Renal cortical epithelial cell (primary cell): ENCODE measurements at places on chromosomes 2 and 18.

DNA sequence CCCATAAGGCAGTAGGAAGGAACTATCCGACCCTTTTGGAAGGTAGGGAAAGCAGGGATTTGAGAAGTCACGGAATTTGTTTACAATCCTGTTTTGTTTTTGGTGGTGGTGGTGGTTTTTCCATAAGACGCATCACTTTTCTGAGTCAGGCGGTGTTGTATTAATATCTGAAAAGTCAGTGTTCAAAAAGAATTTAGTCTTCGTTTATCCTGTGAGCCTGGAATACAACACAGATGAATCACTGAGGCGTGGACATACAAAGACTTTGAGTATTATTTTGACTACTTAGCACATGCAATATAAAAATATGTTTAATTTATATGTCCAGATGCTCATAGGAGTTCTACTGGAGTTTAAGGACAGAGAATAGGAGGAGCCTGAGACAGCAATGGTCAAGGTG is 785 bp downstream of the ZNF892 start:
- no peak for DNase-seq

GRCh38 chr2:190578158-190579057 is 43.9 kb upstream of the NEMP2 start:
- DNase-seq, result peak; percentile 29

DNA sequence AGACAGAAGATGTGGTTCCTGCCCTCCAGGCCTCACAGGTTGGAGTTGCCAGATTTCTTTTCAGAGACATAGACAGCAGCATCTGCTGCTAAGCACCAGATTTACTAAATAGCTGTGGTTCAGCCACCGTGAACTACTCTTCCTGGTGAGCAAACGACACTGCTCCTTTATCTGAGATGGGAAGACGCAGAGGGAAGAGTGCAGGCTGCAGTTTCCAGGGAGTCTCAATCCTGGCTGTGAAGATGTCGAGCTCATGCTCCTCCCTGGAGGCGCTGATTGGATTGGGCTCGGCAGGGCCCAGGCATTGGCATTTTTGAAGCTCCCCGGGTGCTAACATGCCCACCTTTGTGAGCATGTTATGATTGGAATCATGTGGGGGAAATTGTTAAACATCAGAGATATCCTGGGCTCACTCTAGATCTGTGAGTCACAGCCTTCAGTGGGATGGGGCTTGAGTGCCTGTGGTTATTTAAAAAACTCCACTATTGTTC is 314.8 kb downstream of the TSN start:
- DNase-seq, result peak; percentile 38

DNA sequence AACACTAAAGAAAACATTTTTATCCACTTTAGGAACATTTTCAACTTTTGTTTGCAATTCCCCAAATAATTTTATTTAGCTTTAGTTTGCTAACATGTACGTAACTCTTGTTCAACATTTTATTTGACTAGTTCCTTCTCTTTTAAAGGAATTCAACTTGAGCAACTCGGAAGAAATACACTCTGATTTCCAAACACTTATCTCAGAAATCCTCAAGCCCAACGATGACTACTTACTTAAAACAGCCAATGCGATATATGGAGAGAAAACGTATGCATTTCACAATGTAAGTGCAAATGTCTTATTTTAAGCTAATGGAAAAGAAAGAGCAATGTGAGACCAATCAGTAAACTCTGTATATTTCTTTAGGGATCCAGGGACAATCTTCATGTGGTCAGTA is 10.1 kb downstream of the SERPINB10 start:
- DNase-seq, result no peak

DNA sequence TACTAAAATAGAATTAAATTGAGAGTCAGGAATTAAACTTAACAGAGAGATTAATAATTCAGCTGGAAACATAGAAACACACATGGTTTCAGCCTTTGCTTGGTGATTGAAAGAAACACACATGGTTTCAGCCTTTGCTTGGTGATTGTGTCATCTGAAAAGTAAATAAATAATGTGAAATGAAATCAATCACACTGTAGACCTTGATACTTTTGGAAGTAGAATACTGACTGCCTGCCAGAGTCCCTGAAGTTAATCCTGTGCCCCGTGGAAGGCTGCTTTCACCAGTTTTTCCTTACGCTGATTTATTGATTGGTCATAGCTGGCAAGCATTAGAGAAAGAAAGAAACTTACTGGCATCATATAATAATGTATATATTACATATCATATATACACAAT is 1252.7 kb upstream of the FAM98A start:
- no peak for DNase-seq

- DNase-seq, result peak; percentile 40
These were observed 305.0 kb upstream of the ERBB4 start for GRCh38 chr2:212843409-212844199.

DNA sequence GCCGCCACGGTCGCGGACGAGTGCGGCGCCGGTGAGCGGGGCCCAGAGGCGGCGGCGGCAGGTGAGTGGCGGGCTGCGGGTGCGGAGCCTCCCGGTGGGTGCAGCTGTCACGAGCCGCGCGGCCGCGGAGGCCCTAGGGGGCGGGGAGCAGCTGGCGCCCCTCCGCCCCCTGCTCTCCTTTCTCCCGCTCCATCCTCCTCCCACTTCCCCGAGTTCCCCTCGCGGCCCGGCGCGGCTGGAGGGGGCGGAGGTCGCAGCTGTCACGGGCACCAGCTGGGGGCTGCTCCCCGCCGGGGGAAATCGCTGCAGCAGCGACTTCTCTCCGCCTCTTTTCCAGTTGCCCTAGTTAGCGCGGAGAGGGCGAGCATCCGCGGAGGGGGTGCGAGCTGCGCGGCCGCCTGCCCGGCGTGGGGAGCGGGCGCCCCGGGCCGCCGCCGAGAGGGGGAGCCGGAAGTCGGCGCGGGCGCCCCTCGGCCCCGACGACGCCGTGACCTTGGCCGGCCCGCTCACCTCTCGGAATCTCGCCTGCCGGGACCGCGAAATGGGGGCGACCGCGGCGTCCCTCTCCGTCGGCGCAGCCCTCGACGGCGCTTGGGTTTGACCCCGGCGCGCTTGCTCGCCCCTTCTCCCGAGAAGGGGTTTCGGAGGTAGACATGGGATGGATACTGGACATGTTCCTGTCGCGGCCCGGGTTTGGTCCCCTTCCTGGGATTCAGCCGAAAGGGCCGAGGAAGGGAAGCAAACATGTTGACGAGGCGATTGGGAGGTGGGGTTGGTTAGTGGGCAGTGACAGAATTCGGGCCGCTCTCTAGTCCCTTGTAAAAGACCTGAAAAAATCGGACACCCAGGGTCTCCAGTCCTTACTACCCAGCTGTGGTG is 727 bp downstream of the NCOA1 start:
- no peak for DNase-seq

DNA sequence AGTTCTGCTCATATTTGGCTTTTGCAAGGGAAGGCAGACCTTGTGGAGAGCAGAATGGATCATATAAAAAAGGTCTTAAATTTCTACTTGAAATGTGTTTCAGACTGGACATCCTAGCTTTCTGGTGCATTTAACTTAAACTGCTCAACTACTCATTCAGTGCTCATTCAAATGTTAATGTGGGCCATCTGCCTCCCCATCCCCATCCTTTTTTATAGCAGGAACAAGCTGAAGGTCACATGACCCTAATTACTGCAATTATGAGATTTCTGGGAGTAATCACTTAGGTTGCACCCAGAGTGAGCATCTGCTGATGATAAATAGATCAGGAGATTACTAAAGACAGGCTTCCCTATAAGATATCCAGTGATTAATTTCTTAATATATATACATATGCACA is 96.1 kb downstream of the MAP2 start:
- no peak for DNase-seq

DNA sequence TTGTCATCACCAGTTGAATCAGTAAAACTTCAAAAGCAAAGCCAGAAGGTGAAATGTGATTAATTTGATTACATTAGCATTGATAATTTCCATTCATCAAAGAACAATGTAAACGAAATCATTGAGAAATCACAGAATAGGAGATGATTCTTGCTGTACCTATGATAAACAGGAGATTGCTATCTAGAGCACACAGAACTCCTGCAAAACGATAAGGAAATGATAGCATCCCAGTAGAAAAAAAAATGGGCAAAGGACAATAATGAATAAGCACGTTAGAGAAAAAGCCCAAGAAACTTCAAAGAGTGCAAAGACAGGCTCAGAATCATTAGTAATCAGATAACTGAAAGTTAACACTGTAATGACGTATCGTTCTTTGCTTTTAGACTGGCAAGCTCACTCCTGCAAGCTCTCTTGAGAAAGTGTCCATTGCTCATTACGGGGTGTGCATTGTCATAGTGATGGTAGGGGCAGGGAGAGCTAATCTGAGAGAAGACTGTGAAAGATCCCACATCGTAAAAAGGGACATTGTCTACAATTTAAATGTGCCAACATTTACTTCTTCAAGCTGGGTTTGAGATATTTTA is 143.6 kb downstream of the SPP2 start:
- DNase-seq, result no peak

GRCh38 chr2:225103737-225104141 is 61.5 kb upstream of the DOCK10 start:
- DNase-seq, result peak; percentile 70

- DNase-seq, result no peak
These were observed 37.5 kb downstream of the TMEM18 start for GRCh38 chr2:639703-640102.

- DNase-seq, result peak; percentile 79
These were observed 54.7 kb downstream of the KCTD18 start for GRCh38 chr2:200454927-200455801.

DNA sequence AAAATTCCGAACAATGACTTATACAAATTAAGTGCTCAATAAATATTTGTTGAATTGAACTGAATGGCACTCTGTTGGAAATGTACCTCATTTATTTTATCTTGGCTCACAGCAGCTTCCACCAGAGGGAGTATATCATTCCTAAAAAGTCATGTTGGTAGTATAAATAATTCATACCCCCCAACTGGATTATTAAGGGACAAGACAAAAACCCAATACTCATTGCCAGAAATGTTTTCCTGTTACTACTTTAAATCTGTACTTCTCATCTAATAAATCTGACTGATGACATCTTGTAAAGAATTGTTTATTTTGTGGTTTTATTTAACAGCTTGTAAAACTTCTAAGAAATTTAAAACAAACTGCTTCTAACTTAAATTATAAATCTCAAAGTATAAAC is 163.9 kb downstream of the CDH2 start:
- DNase-seq, result no peak

DNA sequence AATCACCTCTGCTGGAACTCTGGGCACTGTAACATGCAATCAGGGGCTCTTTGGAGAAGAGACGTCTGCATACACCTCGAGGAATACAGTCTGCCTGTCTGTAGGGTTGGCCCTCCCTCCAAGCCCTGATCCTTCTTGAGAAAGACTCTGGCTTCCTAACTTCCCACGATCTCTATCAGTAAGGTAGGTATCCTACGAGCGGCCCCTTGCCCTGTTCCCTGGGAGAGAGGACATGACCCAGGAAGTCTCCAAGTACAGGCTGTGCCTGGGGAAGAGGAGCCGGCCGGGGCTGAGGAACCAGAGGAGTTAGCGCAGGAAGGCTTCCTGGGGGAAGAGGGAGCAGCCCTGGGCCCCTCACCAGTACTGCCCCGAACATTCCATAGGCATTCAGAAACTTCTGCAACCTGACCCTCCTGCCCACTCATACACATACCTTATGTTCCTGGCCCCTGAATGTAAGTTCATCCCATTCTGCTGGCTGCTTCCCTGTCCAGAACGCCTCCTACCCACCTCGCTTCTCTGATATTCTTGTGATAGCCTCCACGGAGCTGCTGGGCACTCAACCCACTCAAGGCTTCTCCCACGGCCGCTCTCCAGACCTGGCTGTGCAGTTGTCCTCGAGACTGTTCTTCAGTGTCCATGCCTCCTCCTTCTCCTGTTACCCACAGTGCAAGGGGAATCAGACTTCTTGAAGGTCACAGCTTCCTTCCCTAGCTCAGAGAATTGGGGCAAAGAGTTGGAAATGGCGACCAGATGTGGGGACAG is 116.1 kb downstream of the CYP26B1 start:
- DNase-seq, result no peak

DNA sequence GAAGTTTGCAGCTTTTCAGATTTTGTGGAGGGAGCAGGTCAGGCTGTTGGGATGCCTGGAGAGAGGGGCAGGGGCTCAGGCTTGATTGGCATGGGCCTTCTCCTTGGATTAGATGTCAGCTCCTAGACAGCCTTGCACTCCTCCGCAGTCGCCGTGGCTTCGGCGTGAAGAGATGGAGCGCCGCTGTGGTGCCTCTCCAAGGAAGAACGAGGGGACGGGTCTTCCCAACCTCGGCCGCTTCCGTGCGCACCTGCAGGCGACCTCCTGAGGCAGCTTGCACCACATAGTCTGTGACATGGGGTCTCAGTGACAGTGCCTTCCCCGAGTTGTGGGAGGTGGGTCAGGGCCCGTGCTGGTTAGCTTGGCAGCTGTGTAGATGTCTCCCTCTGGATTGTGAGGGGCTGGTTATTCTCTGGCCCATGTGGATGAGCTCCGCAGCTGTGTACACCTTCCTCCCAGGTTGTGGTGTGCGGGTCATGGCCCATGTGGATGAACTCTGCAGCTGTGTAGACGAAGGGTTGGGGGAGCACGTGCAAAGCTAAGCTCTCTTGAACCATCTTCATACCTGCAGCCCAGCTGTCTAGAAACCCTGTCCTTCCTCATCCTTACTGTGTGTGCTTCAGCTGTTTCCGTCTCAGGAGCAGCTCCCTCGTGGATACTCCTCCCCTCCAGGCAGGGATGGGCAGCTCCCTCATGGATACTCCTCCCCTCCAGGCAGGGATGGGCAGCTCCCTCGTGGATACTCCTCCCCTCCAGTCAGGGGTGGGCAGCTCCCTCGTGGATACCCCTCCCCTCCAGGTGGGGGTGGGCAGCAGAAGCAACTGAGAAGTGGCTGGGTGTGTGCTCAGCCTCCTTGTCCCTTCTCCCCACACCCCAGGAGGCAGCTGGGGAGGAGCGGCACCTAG is 170.3 kb downstream of the LDLRAD4 start:
- no peak for DNase-seq

DNA sequence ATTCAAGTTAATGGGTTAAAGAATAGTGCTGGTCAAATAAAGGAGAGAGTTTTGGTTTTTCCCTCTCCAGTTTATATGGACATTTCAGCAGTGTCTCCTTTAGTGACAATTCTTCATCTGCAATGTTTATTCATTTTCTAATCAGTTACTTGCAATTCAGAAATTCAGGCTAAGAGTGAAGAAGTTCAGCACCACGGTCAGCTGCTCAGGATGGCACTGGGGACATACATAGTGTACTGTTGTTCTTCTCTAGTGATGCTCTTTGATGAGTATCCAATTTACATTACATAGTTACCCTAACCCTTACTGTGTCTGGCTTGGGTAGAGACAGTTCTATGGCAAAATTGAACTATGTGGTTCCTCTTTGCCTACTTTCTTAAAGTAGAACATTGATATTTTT is 412.7 kb downstream of the CNTNAP5 start:
- DNase-seq, result no peak

GRCh38 chr18:50042611-50043010 is 152.3 kb downstream of the MYO5B start:
- no peak for DNase-seq

- DNase-seq, result no peak
These were observed 34.4 kb upstream of the AAK1 start for GRCh38 chr2:69677914-69678313.
